ENCODE measurements at places on chromosomes 3 and 15. TPM values are rescaled to one million over a fixed set of nuclear protein-coding genes. Genes with fewer than 3 reads are reported as not detected.

Gene CHDH
- total RNA-seq, result 0.99 TPM

DNA sequence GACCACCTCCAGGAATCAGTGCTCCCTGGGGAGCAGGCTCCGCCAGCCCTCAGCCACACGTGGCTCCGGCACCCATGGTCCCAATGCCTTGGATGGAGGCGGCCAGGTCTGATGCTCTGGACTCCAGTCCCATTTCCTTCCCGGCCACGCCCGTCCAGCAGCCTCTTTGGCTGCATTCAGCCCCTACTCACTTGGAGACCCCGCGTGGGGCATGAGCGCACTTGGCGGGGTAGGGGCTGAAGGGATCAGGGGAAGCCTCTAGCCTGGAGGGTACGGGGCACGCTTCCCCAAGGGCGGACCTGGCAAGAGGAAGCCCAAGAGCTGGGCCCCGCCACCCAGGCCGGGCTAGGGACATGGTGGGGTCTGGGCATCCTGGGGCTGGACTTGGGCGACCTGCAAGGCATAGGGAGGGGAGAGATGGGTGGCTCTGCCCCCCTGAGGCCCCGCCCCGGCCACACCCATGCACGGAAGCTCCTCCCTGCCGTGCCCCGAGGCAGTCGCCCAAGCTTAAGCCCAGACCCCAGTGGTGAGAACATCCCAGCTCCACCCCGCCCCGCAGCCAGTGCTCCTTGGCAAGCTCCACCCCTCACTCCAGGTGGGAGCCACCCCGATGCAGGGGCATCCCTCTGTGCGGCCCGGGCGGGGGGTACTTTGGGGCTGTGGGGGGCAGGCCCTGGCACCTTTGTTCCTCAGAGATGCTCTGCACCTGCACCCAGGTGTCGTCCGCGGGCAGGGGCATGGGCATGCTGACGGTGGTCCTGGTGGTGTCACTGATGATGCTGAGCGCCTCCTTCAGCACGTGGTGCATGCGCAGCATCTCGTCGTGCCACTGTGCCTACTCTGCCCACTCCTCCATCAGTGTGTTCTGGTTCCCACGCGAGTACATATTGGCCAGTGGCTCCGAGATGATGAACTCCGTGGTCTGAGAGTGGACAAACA is 163.5 kb downstream of the GOLGA6L4 start:
- DNase-seq, result no peak

Gene VILL
- 15.4 TPM for total RNA-seq

DNA sequence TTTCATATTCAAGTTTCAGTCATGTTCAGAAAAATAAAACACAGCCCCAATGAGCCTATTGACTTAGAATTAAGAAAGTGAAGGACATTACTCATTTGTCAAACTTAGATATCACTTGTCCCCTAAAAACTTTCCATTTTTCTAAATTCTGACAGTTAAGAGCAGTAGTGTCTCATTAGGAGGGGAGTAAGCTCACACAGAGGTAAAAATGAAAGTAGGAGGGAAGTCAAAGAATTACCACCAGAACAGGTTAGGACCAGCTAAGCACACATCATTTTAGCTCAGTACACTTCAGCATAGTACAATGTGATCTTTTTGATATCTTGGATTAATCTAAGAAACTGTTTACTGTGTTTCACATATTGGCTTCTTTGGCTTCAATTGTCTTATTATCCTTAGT is 64.3 kb downstream of the OSTN start:
- DNase-seq, result no peak

DNA sequence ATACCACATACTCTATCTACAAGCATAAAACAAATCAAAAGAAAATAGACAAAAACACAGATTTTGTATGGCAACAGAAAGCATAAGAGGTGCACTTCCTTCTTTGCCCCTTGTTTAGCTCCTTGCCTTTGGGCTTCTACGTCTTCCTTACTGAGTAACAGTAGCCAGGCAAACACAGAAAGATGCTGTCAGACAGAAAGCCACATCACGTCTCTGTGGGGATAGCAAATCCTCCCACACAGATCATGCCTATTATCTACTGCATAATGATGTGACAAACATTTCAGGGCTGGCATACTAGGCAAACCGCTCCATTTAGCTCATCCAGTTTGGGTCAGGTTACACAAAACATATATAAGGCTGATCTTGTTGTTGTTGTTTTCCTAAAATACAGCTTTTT is 92.7 kb downstream of the BOC start:
- no peak for DNase-seq

Measured in skin of body (tissue), 3 donors.